ENCODE measurements at places on chromosomes 6 and 20. TPM values are rescaled to one million over a fixed set of nuclear protein-coding genes. Genes with fewer than 3 reads are reported as not detected.

The LGSN gene
- total RNA-seq: not detected

The RALGAPA2 gene
- total RNA-seq: 12.5 TPM

The THBS2 gene
- 4.3 TPM for total RNA-seq

The NMBR gene
- total RNA-seq: not detected

The HLA-DQB2 gene
- 0.50 TPM for total RNA-seq

The IL17F gene
- not detected for total RNA-seq

The SAPCD1 gene
- 3.2 TPM for total RNA-seq

The BEND6 gene
- 2.0 TPM for total RNA-seq

The MAS1 gene
- not detected for total RNA-seq

The LZTS3 gene
- 13.6 TPM for total RNA-seq

The POM121L2 gene
- total RNA-seq: not detected

All from mammary epithelial cell (primary cell).